Small intestine (tissue), 16 donors: ENCODE measurements at places on chromosomes 6 and 20. TPM values are rescaled to one million over a fixed set of nuclear protein-coding genes. Genes with fewer than 3 reads are reported as not detected.

DNA sequence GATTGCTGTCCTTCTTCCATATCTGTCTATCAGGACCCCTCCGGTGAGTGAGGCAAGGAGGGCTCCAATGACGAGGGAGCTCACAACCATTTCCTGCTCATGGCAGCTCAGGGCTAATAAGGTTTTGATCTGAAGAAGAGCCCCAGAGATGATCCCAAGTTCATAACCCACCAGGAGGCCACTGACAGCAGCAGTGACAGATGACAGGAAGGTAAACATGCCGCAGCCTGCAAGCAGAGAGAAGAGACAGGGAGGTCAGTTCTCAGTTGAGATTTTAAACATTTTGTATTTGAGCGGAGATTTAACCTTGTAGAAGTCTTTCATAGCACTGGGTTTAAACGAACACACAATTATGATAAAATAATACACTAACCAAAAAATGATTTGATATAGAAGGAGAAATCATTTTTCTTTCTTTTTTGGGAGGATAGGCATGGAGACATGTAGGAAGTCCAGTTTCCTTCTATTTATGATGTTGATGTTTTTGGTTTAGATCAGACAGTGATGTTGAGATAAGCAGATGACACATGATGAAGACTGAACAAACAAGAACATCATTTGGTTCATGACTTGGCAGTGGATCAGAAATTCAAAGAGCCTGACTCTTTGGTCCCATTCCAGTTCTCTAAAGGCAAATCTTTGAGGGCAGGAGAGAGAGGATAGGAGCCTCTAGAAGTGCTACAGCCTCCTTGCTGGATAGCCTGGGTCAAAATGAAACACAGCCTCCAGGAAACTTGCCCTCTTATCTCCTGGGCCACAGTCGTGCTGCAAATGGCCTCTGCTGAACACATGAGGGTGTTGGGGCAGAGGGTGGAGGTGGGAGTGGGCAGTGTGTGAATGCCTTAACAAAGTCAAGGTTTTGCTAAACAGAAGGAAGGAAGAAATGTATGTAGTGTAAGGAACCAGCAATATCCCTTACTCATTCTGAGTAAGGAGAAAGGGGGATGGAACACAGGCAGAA is 22.6 kb downstream of the SLC2A12 start:
- no peak overlapping the region for H3K4me3 ChIP-seq
- no peaks in the 10 kb centered on the region for H3K27me3 ChIP-seq
- DNase-seq, result no peak
- H3K36me3 ChIP-seq, result peaks cover 3% of the 10 kb centered on the region
- H3K27ac ChIP-seq, result no peak overlapping the region

- DNase-seq, result no peak
- no peak overlapping the region for H3K4me3 ChIP-seq
- no peaks in the 10 kb centered on the region for H3K27me3 ChIP-seq
- no peaks in the 10 kb centered on the region for H3K4me1 ChIP-seq
These were observed 21.9 kb downstream of the CAP2 start for GRCh38 chr6:17415321-17415720.

- no peak for DNase-seq
- H3K27me3 ChIP-seq, result no peaks in the 10 kb centered on the region
- H3K27ac ChIP-seq, result no peak overlapping the region
- no peak overlapping the region for H3K4me3 ChIP-seq
- no peaks in the 10 kb centered on the region for H3K36me3 ChIP-seq
- H3K4me1 ChIP-seq, result no peaks in the 10 kb centered on the region
These were observed 19.8 kb downstream of the AGPAT4 start for GRCh38 chr6:161254126-161254463.

Gene LTB
- 6.5 TPM for polyA plus RNA-seq

DNA sequence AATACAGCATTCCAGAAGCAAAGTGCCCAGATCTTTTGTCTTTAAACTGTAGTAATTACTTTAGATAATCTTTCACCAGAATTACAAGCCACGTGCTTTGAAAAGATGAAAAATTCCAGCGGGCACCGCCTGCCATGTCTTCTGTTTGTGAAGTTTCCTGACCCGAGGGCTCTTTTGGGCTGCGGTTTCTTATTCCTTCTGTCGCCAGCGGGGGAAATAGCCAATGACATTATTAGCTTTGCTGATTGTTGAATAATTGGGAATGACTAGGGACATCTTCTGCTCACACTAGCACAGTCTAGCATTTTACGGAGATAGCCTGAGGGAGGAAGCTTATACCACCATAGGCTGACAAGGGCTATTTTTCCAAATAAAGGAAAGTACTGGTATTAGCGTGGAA is 124.7 kb downstream of the SAMD5 start:
- H3K27me3 ChIP-seq, result no peaks in the 10 kb centered on the region
- DNase-seq, result no peak
- no peak overlapping the region for H3K4me3 ChIP-seq

- DNase-seq, result no peak
- no peaks in the 10 kb centered on the region for H3K4me1 ChIP-seq
- no peak overlapping the region for H3K27ac ChIP-seq
- no peaks in the 10 kb centered on the region for H3K27me3 ChIP-seq
- H3K36me3 ChIP-seq, result no peaks in the 10 kb centered on the region
- H3K4me3 ChIP-seq, result no peak overlapping the region
These were observed 1.9 kb upstream of the ULBP1 start for GRCh38 chr6:149961728-149962425.

GRCh38 chr20:6700563-6701329 is 66.7 kb upstream of the BMP2 start:
- no peaks in the 10 kb centered on the region for H3K27me3 ChIP-seq
- H3K4me1 ChIP-seq, result peaks cover 17% of the 10 kb centered on the region
- no peak overlapping the region for H3K4me3 ChIP-seq
- H3K27ac ChIP-seq, result no peak overlapping the region
- DNase-seq, result no peak
- H3K36me3 ChIP-seq, result no peaks in the 10 kb centered on the region

Gene MCCD1
- polyA plus RNA-seq, result not detected

DNA sequence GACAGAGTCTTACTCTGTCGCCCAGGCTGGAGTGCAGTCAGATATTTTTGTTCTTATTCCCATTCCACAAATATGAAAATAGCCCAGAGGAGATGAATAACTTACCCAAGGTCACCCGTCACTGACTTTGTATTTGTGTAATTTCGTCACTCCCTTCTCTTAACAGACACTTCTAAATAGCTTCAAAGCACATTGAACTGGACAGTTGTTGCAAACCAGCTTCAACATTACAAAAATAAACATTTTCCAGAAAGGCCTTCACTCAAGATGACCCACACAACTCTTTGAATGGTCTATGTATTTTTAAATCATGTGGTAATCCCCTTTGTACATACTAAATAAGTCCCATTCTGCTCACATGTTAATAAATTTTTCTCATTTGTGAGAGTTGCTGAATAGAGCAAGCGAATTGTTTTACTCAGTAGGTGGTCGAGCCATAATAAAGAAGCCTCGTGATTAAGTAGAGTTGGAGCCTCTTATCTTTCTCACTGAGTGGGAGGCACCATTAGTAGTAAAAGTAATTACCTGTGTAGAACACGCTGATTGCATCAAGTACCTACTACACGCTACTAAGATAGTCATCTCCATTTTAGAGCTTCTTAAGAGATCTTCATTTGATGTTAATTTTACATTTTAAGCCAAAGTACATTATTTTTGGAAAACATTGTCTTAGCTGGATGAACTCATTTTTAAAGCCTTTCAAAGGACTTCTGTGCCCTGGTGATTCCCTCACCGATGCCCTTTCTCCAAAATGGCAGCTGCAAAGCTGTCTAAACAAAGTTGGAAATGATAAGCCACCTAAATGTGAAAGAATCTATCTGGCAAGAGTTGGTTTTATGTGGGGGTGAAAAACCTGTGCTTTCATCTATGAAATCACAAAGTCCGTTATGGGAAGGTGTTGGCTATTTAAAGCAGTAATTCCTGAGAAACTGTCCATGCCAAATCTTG is 110.0 kb downstream of the TSHZ2 start:
- H3K36me3 ChIP-seq, result no peaks in the 10 kb centered on the region
- H3K4me3 ChIP-seq, result no peak overlapping the region
- DNase-seq, result no peak
- H3K27me3 ChIP-seq, result no peaks in the 10 kb centered on the region

GRCh38 chr6:38367231-38367630 is 272.5 kb downstream of the BTBD9 start:
- H3K27me3 ChIP-seq, result no peaks in the 10 kb centered on the region
- no peak overlapping the region for H3K27ac ChIP-seq
- no peaks in the 10 kb centered on the region for H3K36me3 ChIP-seq

Gene IPCEF1
- 0.81 TPM for polyA plus RNA-seq

Gene MC3R
- not detected for polyA plus RNA-seq

GRCh38 chr6:156189195-156189594 is 588.0 kb upstream of the ARID1B start:
- no peaks in the 10 kb centered on the region for H3K36me3 ChIP-seq
- no peaks in the 10 kb centered on the region for H3K27me3 ChIP-seq
- H3K4me3 ChIP-seq, result no peak overlapping the region
- no peak for DNase-seq

DNA sequence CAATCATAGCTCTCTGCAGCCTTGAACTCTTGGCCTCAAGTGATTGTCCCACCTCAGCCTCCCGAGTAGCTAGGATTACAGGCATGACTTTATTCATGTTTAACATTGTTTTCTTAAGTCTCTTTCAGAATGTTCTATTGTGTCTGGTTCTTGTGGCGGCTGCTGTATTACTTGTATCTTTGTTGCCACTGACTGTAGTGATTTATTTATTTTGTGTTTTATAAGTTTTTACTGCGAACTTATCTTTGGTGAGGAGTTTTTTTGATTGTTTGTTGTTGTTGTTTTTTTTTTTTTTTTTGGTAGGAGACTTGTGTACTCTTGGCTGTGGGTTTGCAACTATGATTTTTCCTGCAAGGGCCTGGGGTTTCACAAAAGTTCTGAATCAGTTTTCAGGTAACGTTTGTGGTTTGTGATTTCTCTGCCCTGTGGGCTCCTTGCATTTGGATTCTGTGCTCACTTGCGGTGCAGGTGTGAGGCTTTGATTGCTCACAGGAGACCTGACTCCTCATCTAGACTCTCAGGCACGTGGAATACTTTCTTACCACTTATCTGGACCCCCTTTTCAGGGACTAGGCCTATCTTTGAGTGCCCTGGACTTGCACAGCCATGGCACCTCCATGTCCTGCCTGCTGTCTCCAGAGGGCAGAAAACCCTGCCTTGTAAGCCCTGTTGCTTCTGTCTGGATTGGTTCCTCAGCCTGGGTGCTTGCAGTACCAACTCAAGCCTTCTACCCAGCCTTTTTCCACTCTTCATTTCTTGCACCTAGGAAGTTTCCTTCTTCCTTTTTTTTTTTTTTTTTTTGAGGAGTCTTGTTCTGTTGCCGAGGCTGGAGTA is 25.2 kb downstream of the KIF25 start:
- H3K4me3 ChIP-seq, result no peak overlapping the region
- no peak for DNase-seq
- H3K27me3 ChIP-seq, result no peaks in the 10 kb centered on the region
- no peaks in the 10 kb centered on the region for H3K4me1 ChIP-seq
- no peak overlapping the region for H3K27ac ChIP-seq

DNA sequence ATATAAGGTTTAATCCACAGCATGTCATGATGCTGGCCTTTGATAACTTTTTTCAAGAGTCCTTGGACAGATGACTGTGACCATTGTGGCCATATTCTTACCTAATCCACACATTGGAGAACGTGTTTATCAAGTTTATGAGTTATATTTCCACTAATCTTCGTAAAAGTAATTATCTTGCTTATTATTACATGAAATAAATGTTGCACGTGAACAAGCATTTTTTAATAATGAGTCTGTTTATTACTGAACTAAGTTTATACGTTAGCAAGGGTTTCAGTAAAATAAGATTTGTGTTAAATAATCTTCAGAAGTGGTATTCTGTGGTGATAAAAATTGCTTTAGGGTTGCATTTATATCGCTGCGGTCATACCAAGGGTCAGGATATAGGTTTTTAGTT is 107.1 kb downstream of the SCAF8 start:
- no peak for DNase-seq
- H3K4me3 ChIP-seq, result no peak overlapping the region
- peaks cover 2% of the 10 kb centered on the region for H3K36me3 ChIP-seq
- H3K4me1 ChIP-seq, result no peaks in the 10 kb centered on the region

DNA sequence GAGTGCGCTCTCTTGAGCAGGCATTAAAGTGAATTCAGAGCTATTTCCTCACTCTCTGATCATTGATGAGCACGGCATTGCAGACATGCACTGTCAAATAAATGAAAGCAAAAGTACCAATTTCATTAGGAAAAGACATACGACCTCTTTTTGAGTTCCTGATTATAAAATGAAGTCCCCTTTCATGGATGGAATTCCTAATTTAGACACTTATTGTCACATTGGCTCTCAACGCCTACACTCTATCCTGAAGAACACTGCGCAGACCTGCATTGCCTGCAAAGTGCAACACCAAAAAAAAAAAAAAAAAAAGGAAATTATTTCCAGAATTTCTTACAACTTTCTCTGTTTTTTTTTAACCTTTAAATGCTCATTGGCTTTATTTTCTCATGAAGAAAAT is 1.6 kb downstream of the ADGRB3 start:
- H3K36me3 ChIP-seq, result no peaks in the 10 kb centered on the region
- H3K4me3 ChIP-seq, result peak overlapping the region; percentile 70
- no peaks in the 10 kb centered on the region for H3K27me3 ChIP-seq
- DNase-seq, result no peak
- no peaks in the 10 kb centered on the region for H3K4me1 ChIP-seq

GRCh38 chr6:84764332-84765049 is at the start of gene TBX18:
TSS of gene TBX18 (minus strand) at chr6:84764598. CDS start at chr6:84764181, 417 bp downstream.
- H3K27ac ChIP-seq, result no peak within 1 kb of the TSS
- DNase-seq, result peak; percentile 83
- H3K27me3 ChIP-seq, result peaks cover 53% of the 10 kb centered on the region
- no peak within 1 kb of the TSS for H3K4me3 ChIP-seq

Gene RIPPLY2
- polyA plus RNA-seq, result not detected

GRCh38 chr6:33320315-33321181 is 3.0 kb upstream of the ZBTB22 start:
- H3K4me1 ChIP-seq, result peaks cover 27% of the 10 kb centered on the region
- DNase-seq, result no peak
- no peak overlapping the region for H3K4me3 ChIP-seq
- peaks cover 9% of the 10 kb centered on the region for H3K36me3 ChIP-seq
- H3K27me3 ChIP-seq, result no peaks in the 10 kb centered on the region

- H3K36me3 ChIP-seq, result no peaks in the 10 kb centered on the region
- H3K27me3 ChIP-seq, result no peaks in the 10 kb centered on the region
These were observed 97.9 kb downstream of the RCAN2 start for GRCh38 chr6:46393161-46393939.

DNA sequence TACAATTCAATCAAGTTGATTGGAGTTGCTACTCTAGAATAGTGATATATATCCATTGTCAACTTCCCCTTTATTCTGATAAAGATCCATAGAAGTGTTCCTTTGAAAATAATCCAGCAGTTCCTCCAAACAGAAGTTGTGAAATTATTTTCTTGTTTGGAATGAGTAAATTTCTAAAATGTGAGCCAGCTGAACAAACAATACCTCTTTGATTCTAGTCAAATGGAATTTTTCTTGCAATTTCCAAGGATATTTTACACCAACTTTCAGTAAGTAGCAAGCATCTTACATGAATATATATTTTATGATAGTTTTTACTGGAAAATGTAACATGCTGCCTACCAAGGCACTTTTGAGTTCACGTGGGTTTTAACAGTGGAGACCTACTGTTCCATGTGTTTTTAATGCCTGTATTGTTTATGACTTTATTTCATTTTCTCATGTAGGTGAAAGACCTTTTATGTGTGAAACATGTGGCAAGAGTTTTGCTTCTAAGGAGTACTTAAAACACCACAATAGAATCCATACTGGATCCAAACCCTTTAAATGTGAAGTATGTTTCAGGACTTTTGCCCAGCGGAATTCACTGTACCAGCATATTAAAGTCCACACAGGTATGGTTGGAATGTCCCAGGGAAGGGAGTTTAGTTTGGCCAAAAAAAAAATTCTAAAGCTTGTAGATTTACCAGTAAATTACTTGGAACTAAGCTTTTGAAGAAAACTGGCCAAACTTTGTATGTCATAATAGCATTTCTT is 6.5 kb downstream of the GZF1 start:
- H3K27ac ChIP-seq, result no peak overlapping the region
- DNase-seq, result no peak
- H3K4me3 ChIP-seq, result no peak overlapping the region
- H3K36me3 ChIP-seq, result peaks cover 7% of the 10 kb centered on the region
- H3K4me1 ChIP-seq, result peaks cover 1% of the 10 kb centered on the region
